ENCODE measurements at places on chromosomes 7 and 10.

DNA sequence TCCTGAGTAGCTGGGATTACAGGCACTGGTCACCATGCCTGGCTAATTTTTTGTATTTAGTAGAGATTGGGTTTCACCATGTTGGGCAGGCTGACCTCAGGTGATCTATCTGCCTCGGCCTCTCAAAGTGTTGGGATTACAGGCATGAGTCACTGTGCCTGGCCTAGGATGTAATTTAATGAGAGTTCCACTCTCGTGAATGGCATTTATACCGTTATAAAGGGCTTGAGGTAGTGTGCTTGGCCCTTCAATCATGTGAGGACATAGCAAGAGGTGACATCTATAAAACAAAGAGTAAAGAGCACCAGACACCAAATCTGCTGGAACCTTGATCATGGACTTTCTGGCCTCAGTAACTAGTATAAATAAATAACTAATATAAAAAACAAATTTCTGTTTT is 93.5 kb upstream of the PPP1R9A start:
- no peak for DNase-seq

DNA sequence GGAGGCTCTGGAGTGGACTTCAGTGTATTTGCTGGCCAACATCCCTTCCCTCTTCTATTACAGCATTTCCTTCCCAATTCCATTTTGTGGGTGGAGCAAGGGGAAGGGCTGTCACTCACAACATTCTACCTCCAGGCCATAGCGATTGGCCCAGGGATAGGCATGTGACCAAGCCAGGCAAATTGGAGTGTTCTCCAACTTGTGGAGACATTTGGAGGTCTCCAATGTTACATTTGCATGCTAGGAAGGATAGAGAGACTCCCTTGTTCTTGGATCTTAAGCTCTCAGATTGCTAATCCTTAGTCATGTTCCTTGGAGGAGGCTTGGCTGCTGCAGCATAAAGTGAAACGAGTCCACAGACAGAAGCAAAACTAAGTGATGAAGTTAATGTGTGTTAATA is 95.6 kb upstream of the KIF5B start:
- DNase-seq = no peak

GRCh38 chr10:122267849-122268737 is 3.0 kb upstream of the BTBD16 start:
- no peak for DNase-seq

DNA sequence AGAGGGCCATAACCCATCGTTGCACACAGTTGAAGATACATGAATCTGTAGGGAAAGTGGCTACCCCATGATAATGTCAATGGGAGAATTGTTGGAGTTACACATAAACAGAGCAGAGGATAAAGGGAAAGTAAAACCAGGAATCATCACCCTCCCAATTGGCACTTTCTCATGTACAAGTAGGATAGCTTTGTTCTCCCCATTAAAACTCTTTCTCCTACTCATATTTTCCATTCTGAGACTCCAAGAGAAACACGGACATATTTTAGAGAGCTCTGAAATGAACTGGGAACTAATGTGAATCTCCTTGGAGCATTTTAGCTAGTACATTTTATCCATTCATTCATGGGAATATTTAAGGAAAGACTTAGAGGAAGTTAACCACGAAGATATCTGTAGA is 17.2 kb upstream of the LRRC17 start:
- no peak for DNase-seq

DNA sequence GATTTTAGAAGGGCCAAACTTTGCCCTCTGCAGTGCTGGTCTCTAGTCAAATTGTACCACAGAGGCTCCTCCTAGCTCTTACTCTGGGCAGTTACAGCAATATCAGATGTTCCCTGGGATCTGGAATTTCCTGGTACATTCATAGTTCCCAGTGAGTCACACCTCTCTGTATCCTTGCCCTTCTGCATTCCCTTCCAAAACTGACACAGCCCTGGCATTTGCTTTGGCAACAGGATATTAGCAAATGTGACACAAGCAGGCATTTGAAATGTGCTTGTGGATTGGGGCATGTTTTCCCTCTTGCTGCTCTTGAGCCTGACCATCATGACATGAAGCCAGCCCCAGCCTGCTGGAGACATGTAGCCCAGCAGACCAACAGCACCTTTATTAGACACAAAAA is 284.7 kb upstream of the AKR1E2 start:
- DNase-seq = no peak

GRCh38 chr10:72736828-72737220 is 44.9 kb downstream of the MCU start:
- DNase-seq = no peak

DNA sequence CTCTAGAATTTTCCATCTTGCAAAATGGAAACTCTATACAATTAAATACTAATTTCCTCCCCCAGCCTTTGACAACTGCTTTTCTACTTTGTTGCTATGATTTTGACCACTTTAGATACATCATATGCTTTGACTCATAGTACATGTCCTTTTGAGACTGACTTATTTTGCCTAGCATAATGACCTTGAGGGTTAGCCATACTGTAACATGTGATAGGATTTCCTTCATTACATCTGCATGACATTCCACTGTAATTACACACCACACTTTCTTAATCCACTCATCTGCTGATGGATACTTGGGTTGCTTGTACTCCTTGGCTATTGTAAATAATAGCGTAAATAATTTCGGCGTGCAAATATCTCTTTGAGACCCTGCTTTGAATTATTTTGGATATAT is 127.7 kb downstream of the JAZF1 start:
- DNase-seq = no peak

DNA sequence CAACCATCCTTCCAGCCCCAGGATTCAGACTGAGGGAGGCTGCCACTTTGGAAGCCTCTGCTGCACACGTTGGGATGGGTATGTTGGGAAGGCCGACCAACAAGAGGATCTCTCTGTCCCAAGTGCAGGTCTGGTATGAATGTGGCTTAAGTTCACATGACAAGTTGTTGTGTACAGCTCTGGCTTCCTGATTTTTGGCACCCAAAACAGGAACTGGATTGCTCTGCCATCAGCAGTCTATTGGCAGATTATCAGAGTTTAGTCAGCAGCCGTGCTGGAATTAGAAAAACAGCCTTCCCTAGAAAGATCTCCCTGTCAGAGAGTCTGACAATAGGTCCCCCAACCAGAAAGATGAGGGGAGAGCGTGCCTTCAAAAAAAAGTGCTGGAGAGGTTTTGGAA is 66.9 kb downstream of the GOLGA7B start:
- DNase-seq = no peak

DNA sequence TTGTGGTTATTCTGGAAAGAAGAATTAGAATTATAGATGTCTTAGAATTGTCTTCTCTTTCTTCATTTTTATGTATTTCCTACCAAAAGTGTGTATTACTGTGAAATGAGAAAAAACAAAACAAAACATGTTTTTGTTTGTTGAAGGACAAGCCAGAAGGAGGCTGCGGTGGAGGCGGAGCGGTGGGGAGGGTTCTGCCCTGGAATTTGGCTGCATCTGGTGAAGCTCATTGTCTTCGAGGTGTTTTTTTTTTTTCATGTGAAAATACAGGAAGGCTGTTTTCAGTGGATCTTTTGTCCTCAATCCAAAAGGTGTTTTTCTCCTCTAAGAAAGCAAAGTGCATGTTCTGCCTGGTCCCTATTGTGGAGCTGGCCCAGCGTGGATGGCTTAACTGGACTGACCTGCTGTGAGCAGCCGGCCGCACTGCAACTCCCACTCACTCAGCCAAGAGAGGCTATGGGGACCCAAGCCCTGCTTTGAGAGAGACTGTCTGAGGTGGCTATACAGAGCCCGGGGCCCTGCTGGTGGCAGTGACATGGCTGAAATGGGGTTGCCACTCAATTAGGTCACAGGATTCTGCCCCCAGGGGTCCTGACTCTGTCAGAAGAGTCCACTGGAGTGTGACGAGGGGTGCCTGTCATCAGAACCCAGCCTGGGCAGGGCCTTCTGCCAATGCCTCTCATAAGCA is 184.9 kb upstream of the MKI67 start:
- DNase-seq = no peak

GRCh38 chr7:151491859-151492258 is 27.8 kb downstream of the RHEB start:
- DNase-seq = no peak

DNA sequence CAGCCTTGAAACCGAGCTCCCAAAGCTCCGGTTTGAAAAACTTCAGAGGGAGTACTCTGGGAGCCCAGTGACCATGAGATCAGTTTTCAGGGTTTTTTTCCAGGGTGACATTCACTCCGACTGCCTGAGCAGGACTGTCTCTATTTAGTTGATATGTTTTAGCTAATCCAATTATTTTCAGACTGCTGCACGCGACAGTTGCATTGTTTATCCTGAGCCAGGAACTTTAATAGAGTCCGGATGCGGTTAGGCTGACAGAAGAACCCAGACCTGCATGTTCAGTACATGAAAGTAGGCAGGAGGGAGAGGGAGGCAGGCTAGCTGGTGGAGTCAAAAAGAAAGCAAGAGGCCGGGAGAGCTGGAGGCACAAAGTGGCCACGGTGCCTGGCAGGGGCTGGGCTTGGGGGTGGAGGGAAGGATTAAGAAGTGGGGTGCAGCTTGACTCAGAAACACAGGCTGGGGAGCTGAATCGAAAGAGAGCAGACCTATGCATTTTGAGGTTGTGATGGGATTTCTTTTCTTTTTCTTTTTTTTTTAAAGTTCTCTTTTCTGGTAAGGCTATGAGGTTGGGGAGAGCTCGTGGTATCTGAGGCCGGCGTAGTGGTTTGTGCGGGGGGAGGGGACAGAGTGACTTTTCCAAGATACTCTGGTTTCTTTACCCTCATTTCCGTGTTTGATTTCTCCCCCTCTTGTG is 5.7 kb downstream of the GATA3 start:
- DNase-seq = no peak

- DNase-seq = no peak
These were observed 946.0 kb downstream of the NRG3 start for GRCh38 chr10:82821043-82821442.

- DNase-seq = no peak
These were observed 19.1 kb downstream of the TRUB1 start for GRCh38 chr10:114957122-114957521.

DNA sequence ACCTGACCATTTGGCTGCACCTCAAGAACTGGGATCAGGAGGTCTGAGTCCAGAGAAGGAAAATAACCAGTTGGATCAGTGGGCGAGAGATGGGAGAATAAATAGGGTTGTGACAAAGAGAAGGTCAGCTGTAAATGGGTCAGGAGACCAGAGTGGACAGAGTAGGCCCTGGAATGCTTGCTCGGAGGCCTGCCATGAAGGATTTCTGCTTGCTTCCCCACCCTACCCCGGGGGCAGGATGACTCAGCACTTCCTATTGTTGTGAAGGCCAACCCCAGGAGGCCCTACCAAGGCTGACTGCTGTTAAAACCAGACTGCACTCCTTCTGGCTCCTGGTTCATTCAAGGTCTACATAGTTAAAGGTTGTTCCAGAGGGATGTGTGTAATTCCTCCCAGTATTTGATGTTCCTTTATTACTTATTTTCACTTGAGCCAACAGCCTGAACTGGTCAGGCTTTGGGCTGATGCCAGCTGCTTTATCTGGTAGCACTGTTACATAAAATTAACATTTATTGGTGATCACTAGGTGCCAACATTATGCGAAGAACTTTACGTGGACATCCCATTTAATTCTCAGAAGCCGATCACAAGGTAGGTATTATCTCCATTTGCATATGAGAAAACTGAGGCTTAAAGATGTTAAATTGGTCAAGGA is 27.3 kb upstream of the IFRD1 start:
- DNase-seq = no peak

DNA sequence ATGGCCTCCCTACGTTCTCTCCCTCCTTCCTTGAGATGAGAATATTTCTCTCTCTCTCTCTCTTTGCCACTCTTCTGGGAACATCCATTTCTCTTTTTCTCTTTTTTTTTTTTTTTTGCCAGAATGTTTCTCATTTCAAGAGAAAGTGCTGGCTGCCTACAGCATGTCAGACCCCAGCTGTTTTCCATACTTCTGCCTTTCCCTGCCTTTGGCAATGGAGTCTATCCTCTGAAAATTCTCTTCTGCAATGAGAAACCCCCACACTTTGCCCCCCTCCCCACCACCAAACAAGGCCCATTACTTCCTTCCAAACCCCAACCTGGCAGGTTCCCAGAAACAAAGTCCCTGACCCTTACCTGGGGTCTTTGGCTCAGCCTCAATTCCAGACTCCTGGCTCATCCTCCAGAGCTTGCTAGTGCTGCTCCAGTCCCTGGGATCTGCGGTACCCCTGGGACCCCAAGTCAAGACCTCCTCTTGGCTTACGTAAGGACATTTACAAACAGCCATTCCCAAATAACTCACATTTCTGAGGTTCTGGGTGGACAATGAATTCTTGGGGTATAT is 17.4 kb upstream of the CCL26 start:
- DNase-seq = no peak

GRCh38 chr10:8435186-8436055 is 380.9 kb downstream of the GATA3 start:
- DNase-seq = no peak

DNA sequence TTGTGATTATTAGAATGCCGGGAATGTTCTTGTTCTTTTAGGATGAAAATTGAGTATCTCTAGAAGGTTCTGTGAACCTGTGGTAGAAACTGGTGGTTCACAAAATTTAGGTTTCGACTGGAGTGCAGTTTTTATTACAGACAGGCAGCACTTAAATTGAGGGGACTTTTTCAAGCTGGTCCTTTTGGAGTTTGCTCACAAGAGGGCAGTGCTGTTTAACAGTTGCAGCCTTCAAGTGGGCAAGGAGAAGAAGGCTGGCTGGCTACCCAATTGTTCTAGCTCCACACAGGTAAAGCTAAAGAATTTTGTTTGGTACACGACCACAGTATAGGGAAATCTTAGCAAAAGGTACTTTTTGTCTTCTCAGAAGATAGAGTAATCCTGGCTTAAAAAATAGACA is 233.6 kb downstream of the SNX13 start:
- DNase-seq = peak; percentile 23

DNA sequence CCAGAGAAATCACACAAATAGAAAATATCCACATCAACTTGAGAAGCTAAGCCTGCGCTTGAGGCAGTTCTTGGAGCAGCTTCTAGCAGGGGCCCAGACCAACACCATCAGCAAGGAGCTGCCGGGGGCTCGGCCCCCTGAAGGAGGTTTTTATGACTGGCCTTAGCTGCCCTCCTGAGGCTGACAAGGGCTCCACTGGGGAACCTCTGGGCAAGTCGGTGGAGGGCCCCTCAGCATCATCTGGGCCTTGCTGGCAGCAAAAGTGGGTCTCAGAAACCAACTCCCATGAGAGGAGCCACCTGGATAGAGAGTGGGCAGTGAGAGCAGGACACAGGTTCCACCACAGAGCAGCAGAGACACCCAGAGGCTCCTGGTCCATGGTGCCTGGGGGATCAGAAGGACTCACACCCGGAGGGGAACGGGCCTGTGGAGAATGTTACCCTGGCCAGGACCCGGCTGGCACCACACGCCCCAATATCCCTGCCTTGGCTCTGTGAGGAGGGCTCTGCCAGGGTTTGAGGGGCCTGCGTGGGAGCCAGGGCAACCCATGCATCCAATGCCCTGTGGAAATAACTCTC is 55.9 kb downstream of the NEUROG3 start:
- DNase-seq = no peak

- DNase-seq = no peak
These were observed at the start of gene ANTXRL for GRCh38 chr10:46286991-46287693. ANTXRL (plus strand) TSS chr10:46286997; CDS start chr10:46287263, 266 bp downstream.
